ENCODE measurements at places on chromosomes 1 and 21.

DNA sequence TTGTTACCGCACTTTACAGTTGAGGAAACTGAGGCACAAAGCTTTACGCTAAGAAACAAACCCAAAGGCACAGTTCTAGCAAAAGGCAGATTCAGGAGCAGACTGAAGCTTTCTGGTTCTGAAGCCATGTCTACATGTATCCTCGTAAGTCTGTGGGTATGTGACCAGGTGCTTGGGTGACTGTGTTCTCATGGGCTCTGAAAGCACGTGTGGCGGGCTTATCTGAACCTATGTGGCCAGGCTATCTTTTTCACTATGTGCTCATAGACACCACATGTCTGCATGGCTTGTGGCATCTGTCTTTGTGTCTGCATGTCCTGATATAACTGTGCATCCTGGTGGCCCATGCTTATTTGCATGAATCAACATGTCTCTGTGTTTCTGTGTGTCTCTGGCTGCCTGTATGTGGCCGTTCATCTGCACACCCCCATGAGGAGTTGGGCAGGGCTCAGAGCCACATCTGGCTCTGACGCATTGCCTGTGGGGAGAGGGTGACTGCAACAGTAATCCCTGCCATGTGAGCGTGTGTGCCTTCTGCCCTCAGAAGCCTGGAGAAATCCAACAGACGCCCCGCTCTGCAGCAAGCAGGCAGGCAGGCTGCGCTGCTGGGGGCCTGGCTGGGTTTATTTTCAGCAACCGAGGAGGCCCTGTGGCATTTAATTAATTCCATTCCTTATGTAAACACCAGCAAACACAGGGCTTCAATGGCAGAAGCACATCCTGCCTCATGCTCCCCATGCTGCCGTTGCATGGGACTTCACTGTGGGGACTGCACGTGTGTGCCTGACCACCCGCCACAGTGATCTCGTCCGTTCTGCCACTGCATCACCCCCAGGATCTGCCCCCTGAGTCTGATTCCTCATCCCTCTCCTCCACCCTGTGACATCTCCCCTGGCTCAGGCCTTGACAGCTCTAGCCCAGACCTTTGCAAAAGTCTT lies 115.4 kb downstream of the TRABD2B start:
- DNase-seq, result no peak

GRCh38 chr1:114352797-114353196 lies 158.2 kb downstream of the TRIM33 start:
- DNase-seq, result peak; percentile 27

GRCh38 chr1:26696654-26697430 lies 1.0 kb downstream of the ARID1A start:
- peak; percentile 50 for DNase-seq

- peak; percentile 85 for DNase-seq
These were observed at the start of gene ADAMTS5 for GRCh38 chr21:26967062-26967913. TSS of gene ADAMTS5 (minus strand) at chr21:26967088. CDS start at chr21:26966391, 697 bp downstream.

DNA sequence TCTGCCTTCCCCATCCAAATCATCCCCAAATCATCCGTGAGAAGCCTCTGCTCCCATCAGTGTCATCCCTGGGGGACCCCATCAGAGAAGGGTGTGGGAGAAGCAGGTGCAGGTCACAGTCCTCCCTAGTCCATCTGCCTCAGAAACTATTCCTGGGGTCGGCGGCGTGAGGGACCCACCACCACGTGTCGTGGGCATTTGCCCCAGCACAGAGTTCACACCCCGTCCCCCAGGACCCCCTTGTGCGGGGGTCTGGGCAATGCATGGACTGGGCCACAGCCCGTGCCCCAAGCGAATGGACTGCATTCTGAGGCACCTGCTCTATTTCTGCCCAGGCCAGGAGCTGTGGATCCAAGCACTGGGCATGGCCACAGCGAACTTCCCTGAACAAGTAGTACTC lies 38.4 kb downstream of the ATF3 start:
- DNase-seq, result no peak

DNA sequence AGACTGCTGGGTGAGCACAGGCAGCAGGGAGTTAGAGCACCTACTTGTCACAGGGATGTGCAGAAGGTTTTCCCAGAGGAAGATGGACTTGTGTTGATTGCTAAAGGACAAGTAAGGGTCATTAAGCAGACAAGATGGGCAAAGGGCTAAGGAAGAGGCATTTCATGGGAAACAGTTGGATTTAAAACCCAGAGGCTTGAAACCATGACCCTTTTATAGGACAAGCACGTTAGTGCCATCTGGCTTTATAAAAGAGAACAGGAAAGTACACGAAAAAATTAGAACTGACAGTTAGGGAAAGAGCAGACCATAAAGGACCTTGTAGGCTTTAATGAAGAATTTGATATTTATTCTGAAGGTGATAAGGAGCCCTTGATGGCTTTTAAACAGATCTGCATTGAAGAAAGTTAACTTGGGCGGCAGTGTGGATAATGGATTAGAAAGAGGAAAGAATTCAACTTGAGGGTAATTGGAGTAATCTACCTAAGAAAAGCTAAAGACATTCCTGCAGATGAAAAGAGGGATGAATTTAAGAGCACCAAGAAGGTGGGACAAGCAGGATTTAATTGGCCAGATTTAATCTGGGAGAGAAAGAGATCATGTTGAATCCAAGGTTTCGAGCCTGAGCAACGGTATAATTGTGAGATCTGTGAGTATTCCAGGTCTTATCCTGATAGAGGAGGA lies 68.6 kb downstream of the ZC3H11B start:
- DNase-seq, result no peak

DNA sequence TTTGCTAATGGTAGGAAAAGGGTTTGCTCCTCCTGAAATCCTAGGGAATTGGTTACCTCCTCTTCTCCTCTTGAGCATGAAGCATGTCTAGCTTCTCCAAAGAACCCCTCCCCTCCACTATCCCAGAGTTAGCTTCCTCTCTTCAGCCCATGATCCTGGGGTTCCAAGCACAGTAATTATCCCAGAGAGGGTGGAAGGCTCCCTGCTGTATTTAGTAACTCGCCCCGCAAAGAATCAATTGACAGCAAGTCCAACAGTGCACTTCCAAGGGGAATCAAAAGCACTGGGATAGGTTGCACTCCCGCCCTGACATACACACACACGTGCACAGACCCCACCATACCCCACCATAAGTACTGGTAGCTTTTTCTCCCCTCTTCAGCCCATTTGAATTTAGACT lies 3.1 kb downstream of the S100A8 start:
- DNase-seq, result no peak

DNA sequence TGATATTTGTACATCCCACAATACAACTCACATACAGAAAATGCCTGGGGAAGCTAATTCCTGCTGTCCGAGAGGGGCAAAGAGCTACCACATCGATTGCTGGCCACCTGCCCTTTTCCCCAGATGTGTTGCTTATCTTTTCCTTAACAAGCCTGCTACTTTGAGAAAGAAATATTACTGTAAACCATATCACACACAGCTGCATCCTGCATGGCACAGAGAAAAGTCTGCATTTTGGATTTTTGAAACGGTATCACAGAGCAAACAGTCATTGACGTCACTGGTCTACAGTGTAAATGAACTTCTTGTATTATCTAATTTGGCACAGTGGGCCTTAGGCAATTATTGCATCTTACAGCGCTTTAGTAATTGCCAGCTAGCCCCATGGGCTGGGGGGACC lies 164.7 kb downstream of the CLIC6 start:
- DNase-seq, result no peak

GRCh38 chr1:13228343-13228781 lies 2.4 kb upstream of the PRAMEF18 start:
- no peak for DNase-seq

GRCh38 chr1:19651141-19651737 lies 7.1 kb downstream of the NBL1 start:
- DNase-seq, result peak; percentile 72

- DNase-seq, result no peak
These were observed 154.4 kb downstream of the HHAT start for GRCh38 chr1:210482945-210483617.

GRCh38 chr1:31483012-31483946 lies 70.3 kb downstream of the SERINC2 start:
- peak; percentile 54 for DNase-seq

Measured in femur (tissue), 1 donor.